ENCODE measurements at places on chromosomes 5 and 9.
A peak's percentile ranks its signal among the peaks of the same experiment; 100 is the strongest.

DNA sequence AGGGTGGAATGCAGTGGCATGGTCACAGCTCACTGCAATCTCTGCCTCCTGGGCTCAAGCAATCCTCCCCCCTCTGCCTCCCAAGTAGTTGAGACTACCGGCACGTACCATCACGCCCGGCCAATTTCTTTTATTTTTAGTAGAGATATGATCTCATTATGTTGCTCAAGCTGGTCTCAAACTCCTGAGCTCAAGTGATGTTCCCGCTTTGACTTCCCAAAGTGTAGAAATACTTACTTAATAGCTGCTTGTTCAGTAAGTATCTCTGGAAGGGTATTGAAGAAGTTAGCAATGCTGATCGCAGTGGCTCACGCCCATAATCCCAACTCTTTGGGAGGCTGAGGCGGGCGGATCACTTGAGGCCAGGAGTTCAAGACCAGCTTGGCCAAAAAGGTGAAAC lies 35.7 kb upstream of the PLIN2 start:
- DNase-seq = no peak

DNA sequence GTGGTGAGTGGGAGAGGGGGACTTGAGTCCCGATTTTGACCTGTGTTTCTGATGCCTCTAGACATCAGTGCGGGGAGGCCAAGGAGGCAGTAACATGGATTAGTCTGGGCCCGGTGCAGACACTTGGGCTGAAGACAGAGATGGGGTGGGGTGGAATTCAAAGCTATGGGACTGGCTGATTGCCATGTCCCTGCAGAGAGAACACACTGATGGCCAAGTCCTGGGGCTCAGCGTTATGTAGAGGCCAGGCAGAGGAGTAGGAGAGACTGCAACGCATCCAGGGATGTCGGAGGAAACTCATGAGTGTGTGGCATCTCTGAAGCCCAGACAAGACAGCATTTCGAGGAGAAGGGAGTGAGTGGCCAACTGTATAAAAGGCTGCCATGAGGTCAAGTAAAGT lies 30.1 kb downstream of the PSD2 start:
- DNase-seq = no peak

- DNase-seq = no peak
Observed at GRCh38 chr5:143066556-143067281, 296.5 kb downstream of the ARHGAP26 start.

DNA sequence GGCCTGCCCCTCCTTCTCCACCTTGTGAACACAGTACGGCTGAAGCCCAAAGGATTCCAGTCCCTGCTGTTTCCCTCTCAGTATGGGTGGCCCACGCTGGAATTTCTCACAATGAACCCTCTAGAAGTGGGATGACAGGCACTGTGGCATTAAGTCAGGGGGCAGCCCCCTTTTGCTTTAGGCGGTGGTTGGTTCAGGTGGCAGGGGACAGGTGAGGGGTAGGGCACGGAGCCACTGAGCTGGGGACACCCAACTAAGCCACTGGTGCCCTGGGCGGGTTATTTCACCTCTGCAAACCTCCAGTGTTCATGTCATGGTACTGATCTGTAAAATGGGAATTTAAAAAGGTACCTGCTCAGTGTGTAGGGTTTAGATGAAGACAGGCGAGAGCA lies 7.6 kb downstream of the SPACA9 start:
- no peak for DNase-seq

DNA sequence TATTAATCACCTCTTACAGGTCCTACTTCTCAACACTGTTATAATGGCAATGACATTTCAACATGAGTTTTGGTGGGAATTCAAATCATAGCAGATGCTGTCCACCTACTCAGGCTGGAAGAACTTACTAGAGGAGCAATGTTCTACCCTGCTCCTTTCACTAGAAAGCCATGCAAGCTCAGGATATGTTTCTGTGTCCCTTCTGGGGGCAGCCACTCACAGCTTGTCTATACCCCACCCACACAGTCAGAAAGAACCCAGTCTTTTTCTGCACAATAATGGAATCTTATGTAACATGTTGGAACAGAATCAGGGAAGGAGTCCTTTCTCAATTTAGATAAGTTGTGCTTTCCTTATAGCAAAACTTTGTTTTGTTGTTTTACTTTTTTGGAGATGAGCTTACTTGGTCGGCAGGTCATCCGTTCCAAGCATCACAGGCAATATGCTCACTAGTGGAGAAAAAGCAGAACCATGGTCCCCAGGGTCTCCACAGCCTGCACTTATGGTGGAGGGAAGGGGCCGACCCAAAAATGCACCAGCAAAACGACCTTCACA lies 53.3 kb upstream of the ICE1 start:
- DNase-seq = no peak

GRCh38 chr9:91341258-91341746 lies 20.4 kb downstream of the AUH start:
- no peak for DNase-seq

DNA sequence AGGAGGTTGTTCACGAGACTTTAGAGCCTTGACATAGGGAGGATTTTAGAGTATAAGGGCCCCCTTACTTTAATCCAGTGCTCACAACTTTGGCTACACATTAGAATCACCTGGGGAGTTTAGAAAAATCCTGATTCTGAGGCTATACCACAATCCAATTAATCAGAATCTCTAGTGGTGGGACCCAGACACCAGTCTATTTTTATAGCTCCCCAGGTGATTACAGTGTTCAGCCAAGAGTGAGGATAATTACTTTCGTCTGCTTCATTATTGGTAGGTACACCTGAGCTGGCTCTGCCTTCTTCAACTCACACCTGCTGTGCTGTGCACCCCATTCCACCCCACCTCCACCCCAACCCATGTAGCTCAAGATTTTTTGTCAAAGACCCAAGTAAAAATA lies 141.3 kb upstream of the EPB41L4A start:
- DNase-seq = no peak

GRCh38 chr5:176596689-176597416 lies 13.1 kb downstream of the GPRIN1 start:
- DNase-seq = peak; percentile 32

DNA sequence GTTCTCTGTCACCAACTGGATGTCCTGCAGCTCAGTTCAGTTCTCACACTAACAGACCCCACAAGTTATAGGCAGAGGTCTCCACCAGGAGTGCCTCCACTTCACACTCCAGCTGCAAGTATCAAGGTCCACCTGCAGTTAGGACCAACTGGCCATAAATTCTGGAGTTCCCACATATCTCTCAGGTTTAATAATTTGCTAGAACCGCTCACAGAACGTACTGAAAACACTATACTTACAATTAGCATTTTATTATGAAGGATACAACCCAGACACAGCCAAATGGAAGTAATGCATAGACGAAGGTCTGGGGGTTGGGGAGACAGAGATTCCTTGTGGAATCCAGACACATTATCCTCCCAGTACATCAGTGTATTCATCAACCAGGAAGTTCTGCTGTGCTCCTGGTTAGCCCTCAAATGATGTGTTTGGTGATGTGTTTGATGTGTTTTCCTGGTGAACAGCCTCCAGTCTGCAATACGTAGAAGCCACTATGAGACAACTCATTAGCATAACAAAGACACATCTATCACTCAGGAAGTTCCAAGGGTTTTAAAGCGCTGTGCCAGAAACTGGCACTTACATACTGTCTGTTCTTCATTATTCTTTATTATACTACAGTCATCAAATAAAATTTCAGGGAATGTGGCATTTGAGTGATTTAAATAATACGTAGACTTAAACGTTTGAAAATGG lies 25.4 kb downstream of the OGN start:
- DNase-seq = no peak

- DNase-seq = no peak
Observed at GRCh38 chr5:171755354-171755821, 30.2 kb upstream of the SMIM23 start.

- DNase-seq = no peak
Observed at GRCh38 chr5:142046191-142046590, 33.4 kb upstream of the GNPDA1 start.

DNA sequence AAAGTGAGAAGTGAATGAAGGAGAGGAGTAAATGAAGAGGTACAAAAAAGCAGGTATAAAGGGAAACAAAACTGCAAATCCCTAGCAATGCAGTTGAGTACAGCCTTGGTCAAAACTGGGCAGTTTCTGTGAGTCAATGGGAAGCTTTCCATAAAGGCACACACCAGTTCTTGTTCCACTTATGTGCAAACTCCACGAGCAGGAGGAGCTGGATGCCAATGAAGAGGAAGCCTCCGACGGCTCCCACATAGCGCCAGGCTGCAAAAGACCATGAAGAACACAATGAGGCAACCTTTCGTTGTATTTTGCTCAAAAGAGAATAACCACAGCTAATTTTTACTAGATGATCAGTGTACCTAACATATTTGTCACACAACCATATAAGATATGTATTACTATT lies 81.1 kb downstream of the SERINC5 start:
- DNase-seq = no peak

DNA sequence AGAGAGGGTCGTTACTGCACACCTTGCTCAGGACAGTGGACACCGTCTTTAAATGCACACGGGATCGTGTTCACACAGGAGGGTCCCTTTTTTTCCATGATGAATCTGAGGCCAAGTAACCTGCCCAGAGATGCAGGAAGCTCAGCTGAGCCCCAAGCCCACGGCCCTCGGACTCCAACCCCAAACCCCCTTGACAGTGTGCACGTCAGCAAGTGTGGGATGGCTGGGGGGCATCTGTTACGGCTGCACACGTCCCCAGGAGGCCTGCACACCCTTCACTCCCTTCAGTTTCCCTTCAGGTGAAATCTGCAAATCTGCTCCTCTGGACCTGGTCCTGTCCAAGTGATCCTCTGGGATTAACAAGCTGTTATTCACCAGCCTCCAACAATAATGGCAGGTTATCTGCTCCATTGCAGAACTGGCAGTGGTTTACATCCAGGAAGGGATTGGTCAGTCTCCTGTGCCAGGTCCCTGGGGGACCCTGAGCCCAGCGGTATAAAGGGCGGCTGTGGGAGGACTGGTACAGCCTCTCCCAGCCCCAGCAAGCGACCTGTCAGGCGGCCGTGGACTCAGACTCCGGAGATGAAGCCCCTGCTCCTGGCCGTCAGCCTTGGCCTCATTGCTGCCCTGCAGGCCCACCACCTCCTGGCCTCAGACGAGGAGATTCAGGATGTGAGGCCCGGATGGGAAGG lies at the start of gene LCN1:
Gene LCN1, plus strand, starts transcription at position 525 of the 692 bp plus-strand sequence. Its CDS starts 58 bp downstream, at position 583.
- no peak for DNase-seq

GRCh38 chr9:122382901-122383850 lies 12.4 kb downstream of the PTGS1 start:
- no peak for DNase-seq

- no peak for DNase-seq
Observed at GRCh38 chr9:35684921-35685320, 4.8 kb downstream of the TPM2 start.

- DNase-seq = no peak
Observed at GRCh38 chr5:177302354-177303110, 987 bp downstream of the RAB24 start.

DNA sequence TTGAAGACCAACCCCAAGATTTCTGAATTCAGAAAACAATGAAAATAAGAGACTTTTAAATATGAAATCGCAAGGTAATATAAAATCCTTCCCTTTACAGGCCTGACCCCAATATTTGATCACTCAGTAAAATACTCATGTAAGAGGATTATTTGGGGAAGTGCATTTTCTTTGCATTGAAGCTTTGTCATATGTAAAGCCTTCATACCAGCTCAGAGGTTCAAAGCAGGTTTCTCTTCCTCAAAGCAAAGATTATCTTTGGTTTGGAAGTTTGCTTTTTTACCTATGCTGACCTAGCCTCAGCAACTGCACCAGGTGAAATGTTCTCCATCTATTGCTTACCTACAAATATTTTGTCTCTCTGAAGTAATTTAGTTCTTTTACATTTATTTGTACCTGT lies 106.5 kb upstream of the PARP8 start:
- no peak for DNase-seq

GRCh38 chr5:34707451-34708107 lies 51.5 kb downstream of the RAI14 start:
- no peak for DNase-seq

DNA sequence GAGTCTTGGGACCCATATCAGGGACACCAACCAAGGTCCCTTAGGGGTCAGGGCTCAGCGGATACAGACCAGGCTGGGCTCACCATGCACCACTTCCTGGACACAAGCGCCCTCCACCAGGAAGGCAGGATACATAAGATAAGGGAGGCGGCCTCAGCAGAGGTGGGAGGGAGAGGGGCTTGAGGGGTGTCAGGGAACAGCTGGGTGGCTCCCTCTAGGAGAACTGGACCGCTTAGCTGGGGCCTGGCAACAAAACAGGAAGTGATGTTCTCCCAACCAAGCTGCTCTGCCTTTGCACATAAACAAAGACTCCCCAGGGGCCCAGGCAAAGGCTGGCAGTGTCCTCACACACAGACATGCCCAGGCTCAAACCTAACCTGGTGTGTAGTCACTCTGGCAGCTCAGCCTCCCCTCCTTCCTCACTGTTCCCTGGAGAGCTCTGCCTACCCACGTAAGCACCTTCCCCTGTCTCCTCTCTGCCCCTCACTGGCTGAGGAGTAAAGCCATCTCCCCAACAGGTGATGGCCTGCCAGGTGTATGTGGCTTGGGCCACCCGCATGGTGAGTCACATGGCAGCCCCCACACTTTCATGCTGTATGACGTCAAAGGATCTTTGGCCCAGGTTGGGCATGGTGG lies 5.8 kb upstream of the BICD2 start:
- DNase-seq = no peak

- DNase-seq = no peak
Observed at GRCh38 chr5:59209758-59210359, 627.0 kb downstream of the RAB3C start.

- no peak for DNase-seq
Observed at GRCh38 chr9:4541856-4542255, 51.6 kb downstream of the SLC1A1 start.

DNA sequence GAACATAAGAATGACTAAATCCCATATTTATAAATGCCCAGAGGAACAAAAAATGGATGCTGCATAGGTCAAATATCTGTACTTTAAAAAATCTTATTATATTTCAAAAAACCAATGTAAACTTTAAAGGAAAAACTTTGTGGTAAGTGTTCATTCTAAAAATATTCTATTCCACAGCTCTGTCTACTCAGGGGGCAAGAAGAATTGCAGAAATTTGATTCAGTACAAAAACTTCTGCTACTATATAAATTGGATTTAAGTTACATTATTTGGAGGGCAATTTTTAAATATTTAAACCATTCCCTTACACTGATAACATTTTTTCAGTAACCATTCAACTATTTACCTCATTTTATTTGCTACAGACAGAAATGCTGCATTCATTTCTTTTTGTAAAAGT lies 32.1 kb downstream of the NFIB start:
- DNase-seq = no peak

- DNase-seq = no peak
Observed at GRCh38 chr5:116038817-116039216, 6.5 kb downstream of the ARL14EPL start.

DNA sequence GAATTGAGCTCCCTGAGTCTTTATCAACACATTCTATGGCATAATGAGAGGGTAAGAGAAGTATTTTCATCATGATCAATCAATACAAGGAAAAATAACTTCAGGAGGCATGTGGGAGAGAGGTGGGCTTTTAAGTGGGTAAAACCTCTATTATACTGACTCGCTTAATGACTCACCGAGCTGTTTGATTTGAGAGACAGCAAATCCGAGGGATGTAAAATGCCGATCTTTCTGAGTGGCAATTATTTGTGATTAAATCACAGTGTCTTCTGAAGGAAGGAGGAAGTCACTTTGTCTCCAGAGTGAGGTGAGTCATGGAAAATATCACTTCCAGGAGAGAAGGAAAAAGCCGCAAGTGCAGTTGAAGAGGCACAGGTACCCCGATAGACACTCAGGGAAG lies 320.4 kb downstream of the DRD1 start:
- DNase-seq = no peak
